Stimulated activated CD4-positive, alpha-beta T cell treated with anti-CD3 and anti-CD28 coated beads, Interleukin-1b, Interleukin-23, amount 100 ng/mL, for 1 hour (primary cell): ENCODE measurements at places on chromosomes 12 and 14.

- no peak for DNase-seq
These were observed 65.4 kb downstream of the LLPH start for GRCh38 chr12:66065150-66065549.

GRCh38 chr12:9064815-9065606 is 50.7 kb downstream of the A2M start:
- DNase-seq = no peak

GRCh38 chr12:6956021-6956727 is 5.0 kb downstream of the PTPN6 start:
- DNase-seq = no peak

DNA sequence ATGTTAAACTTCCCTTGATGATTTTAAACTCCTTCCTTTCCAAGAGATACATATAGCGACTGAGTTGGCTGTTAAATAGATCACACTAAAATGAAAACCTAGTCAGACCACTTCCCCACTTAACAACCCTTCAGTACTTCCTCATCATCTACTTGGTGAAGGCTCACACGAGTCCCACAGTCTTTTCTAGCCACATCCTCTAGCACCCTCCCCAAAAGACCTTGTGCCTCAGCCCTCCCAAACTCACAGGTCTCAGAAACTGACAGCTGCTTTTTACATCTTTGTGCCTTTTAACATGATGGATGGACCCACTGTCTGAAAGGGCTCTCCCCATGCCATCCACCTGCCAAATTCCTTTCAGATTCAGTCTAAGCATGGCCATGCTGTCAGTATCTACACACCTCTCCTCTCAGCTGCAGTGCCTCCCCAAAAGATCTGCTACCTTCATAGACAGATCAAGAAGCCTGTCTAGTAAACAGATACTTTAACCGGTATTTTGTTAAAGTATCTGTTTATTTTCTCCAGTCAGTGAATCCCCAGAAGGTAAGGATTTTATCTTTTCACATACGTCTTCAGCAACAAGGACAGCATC is 65.1 kb upstream of the GPHB5 start:
- DNase-seq = peak; percentile 2

- no peak for DNase-seq
These were observed 58.6 kb upstream of the TMEM263 start for GRCh38 chr12:106897082-106897481.

DNA sequence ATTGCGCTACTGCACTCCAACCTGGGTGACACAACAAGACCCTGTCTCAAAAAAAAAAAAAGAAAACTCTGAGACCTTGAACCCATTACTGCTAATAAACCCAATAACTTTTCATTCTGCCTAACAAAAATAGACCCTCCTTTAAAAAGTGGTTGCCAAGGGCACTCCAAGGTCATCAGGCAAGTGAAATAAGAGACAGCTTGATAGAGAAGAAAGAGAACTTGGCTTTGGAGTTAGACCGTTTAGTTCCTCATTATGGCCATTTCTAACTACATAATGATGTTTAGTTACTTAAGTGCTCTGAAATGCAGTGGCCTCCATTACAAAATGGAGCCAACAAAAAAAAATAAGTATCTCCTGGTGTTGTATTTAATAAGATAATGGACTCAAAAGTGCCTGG is 55.9 kb downstream of the PHLDA1 start:
- DNase-seq = no peak

- DNase-seq = no peak
These were observed 39.8 kb downstream of the GPR68 start for GRCh38 chr14:91204657-91205056.

- no peak for DNase-seq
These were observed 250.9 kb downstream of the PDZRN4 start for GRCh38 chr12:41438854-41439541.

DNA sequence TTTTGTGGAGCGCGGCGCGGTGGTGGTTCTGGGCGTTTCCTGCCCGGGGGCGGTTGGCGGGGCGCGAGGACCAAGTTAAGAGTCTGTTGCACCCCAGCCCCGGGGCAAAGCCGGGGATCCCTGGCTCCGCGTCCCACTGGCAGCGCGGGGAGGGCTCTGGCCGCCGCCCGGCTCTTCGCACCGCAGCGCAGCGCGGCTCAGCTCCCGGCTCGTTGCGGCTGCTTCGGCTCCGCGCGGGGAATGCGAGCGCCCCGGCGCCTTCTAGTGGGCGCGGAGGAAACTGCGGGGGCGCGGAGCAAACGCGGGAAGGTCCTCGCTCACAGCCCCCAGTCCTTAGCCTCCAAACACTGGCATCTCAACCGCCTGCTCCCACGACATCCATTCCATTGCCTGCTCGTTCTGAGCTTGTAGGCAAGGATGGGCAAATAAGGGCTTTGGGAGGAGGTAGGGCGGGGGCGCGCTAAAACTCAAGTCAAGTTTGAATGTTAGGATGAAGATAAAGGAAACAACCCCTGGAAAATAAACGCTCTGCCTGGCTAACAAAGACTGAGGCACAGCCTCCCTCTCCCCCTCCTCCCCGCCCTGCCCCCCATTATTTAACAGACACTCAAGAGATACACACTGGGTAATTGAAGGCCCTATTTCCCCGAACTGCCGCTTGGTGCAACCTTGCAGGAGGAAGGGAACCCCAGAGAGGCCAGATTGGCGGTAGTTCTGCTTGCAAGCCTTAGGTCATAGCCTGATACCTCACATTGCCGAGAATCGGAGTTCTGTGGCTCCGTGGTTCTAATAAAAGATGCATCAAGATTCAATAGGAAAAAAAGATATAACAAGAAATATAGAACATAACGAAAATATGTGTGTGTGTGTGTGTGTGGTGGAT is at the start of gene B4GALNT1:
Gene B4GALNT1, minus strand, starts transcription at position 244 of the 883 bp plus-strand sequence. CDS start 1,069 bp downstream, outside the sequence.
- DNase-seq = no peak

GRCh38 chr14:76917745-76918255 is 91.6 kb downstream of the LRRC74A start:
- DNase-seq = no peak

DNA sequence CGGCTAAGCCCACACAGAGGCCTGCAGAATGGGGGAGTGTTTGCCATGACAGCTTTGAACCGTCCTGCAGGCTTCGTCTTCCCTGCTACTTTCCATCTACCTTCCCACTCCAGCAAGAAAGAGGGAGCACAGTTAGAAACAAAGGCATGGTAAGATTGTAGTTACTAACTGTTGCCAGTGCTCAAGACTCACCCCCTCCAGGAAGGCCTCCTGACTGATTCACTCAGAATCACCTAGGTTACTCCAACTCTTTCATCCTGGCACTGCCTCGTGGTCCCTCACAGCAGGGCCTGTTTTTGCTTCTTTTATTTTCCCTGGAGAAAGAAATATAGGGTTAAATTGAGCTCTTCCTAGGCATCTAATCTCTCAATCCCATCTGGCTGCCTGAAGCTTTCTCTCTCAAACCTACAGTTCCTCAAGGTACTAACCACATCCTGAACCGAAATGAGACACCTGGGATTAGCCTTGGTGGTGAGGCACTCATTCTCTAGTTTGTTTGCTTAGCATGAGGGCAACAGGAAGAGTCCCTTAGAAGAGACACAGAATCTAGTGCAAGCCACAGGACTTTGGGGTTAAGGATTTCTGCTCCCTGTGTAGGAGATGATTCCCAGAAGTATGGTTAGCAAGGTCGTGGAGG is 7.8 kb downstream of the GALNT6 start:
- no peak for DNase-seq

- no peak for DNase-seq
These were observed 1.5 kb downstream of the KDM2B start for GRCh38 chr12:121579190-121579791.

DNA sequence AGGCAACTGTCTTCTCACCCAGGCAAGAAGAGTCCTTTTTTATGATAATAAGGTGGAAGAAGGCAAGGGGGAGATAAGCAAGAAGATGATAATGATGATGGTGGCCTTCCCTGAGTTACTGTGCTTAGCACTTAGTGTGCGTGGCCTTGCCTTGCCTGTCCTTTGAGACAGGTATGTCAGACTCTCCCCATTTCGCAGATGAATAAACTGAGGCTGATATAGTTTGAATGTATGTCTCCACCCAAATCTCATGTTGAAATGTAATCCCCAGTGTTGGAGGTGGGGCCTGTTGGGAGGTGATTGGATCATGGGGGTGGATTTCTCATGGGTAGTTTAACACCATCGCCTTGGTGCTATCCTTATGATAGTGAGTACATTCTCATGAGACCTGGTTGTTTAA is 8.6 kb upstream of the OAS3 start:
- no peak for DNase-seq

GRCh38 chr14:59199205-59199604 is 10.7 kb downstream of the DAAM1 start:
- no peak for DNase-seq

GRCh38 chr12:99157946-99158345 is 489.6 kb upstream of the GARIN6 start:
- DNase-seq = no peak

DNA sequence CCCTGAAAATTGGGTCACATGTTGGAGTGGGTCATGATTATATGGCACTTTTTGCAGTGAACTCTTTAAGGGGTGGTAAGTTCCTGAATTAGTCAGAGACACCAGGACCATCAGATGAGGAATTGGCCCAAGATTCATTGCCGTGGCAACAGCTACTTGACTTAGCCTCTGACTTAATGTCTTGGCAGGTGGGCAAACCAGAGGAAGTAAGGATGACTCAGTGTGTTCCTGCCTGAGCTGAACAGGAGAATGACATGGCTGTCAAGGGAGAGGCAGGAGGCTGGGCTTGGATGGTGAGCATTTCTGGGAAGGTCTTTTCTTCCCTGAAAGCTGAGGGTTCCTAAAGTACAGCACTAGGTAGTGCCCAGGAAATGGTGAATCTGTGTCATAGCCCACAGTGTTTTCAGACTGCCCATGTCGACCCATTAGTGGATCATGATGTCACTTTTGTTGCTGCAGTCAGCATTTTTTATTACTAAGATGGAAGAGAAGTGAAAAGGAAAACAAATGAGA is 170.1 kb upstream of the PWP1 start:
- no peak for DNase-seq

DNA sequence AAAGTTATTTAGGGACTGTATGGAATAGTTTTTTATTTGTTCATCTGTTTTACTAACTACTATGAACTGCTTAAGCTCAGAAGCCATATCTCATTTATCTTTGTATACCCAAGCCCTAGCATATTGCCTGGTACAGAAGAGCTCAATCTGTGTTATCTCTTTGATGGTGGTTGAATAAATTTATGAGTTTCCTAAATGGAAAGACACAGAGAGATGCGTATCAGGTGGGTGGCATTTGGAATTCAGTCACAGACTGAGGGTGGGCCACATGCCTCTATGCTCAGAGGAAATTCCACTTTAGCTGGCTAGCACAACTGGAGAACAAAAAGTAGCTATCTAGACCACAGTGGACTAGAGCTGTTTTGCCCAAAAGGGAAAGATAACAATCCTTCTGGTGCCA is 145.5 kb downstream of the SLC6A15 start:
- DNase-seq = no peak

GRCh38 chr12:12630850-12631249 is 19.2 kb downstream of the CREBL2 start:
- DNase-seq = no peak

- DNase-seq = no peak
These were observed 91.4 kb downstream of the CDK17 start for GRCh38 chr12:96308881-96309280.

- no peak for DNase-seq
These were observed 6.6 kb upstream of the PTHLH start for GRCh38 chr12:27979145-27979544.
